Left colon (tissue), 2 donors: ENCODE measurements at places on chromosomes 12 and 14. TPM values are rescaled to one million over a fixed set of nuclear protein-coding genes. Genes with fewer than 3 reads are reported as not detected.

DNA sequence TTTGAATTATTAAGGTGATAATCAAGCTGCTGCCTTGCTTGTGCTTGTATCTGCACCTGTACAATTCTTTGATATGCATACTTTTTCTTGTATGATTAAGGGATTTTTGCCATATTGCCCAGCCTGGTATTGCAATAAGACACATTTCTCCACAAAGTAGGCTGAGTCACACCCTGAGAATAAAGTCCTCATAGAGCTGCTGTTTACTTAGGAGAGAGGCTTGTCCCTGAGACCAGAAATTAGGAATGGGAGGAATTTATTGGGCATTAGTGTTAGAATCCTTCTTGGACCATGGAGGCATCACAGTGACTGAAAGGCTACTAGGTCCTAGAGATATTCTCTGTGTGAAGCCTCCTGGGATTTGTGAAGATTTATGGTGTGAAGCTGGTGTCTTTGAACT, 506.8 kb upstream of the FBXO33 start:
- no peak for DNase-seq

GRCh38 chr12:47935184-47935583, 28.2 kb upstream of the TMEM106C start:
- no peak for DNase-seq

- no peak for DNase-seq
Measured at GRCh38 chr14:58549105-58549757, 88.5 kb upstream of the DACT1 start.

- no peak for DNase-seq
Measured at GRCh38 chr14:21041676-21042433, at the start of gene RNASE7. RNASE7 (plus strand) TSS chr14:21042362; CDS start chr14:21042993, 631 bp downstream.

The CLBA1 gene
- 6.5 TPM for total RNA-seq

The PROX2 gene
- total RNA-seq, result not detected

The SOAT2 gene
- not detected for total RNA-seq

The ARID2 gene
- total RNA-seq, result 31.0 TPM

The USP44 gene
- 0.39 TPM for total RNA-seq

The ADAMTS20 gene
- not detected for total RNA-seq
